ENCODE measurements at places on chromosomes 7 and 10.

DNA sequence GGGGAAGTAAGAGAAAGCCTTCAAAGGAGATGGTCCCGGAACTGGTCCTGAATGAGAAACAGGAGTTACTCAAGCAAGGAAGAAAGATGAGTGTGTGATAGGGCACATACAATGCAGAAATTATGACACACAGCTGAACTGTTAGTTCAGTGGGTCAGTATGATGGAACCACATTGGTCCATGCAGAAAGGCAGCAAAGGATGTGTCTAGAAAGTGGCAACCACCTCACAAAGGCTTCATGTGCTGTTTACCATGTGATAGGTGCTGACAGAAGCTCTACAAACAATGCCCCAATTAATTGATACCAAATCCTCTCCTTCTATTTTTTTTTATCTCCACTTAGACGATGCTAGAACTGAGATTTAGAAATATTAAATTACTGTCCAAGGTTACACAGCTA is 258.3 kb downstream of the RELN start:
- DNase-seq = no peak

DNA sequence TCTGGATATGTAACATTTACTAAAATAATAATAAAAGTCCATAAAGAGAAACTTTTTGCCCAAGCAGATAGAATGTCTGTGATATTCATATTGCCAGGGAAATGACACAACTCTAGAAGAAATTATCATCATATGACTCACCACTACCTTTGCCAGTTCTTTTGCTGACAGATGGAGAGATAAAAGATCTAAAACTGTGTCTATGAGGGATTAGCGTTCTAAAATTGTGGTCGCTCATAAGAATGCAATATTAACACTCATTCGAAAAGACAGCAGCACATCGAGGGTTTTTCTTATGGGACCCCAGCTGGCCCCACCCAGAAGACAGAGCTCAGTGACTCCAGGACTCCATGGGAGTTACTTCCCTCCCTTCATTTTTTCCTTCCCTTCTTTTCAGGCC is 16.6 kb upstream of the LANCL2 start:
- DNase-seq = no peak

GRCh38 chr10:133183646-133184378 is 23.8 kb downstream of the KNDC1 start:
- no peak for DNase-seq

- DNase-seq = no peak
Measured at GRCh38 chr10:31147210-31147608, 115.5 kb upstream of the ZNF438 start.

DNA sequence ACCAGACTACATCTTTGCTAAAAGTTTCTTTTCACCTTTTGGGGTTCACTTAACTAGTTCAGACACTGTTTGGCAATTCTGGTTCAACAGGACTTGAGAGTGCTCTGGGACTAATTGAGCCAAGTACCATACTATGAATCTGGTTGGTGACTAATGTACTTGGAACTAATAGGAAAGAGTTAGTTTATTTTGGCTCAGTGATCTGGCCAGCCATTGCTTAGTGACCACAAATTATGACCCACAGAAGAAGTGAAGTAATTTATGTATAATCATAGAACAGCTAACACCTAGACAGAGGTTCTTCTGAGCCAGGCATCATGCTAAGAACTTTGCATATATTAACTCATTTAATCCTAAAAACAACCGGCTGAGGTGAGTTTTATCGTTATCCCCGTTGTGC is 126.5 kb upstream of the JCAD start:
- no peak for DNase-seq

DNA sequence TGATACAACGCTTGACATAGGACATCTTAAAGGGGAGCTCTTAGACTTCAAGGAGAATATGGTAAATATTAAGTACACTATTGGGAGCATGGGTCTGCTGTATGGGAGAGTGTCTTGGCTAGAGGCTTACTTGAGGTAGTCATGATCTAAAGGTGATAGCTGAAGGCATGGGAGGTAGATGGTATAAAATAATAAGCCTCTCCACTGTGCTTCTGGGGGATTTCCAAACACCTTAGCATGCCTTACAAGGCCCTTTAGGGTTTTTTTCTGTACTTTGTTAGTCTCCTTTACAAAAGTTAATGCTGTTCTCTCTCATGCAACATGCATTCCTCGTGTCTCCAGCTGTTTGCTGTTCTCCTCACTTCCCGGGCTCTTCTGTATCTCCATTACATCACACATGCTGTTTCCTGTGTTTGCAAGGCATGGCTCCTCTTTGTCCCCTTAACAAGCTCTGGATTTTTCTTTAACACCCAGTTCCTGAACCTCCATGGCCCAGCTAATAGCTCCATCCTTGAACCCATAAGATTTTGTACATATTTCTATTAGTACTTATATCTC is 449.7 kb downstream of the AUTS2 start:
- DNase-seq = no peak

DNA sequence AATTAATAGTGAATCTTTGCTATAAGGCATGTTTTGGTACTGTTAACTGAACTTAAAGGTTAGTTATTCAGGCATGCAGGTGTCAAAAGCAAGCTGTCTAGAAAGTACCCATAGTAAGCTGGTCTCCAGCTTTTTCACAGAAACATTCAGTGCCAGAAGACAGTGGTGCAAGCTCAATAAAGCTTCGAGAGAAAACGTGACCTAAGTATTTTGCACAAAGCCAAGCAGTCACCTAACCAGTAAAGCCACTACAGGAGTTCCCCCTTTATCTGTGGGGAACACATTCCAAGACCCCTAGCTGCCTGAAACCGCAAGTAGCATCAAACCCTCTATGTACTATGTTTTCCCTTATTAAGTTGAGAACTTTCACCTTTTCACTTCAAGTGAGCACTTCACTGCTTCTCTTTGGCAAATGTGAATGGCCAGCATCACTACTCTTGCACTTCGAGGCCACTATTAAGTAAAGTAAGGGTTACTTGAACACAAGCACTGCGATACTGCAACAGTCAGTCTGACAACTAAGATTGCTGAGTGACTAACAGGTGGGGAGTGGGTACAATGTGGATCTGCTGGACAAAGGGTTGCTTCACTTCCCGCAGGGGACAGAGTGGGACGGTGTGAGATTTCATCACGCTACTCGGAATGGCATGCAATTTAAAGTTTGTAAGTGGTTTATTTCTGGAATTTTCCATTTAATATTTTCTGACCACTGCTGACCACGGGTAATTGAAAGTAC is 253.8 kb upstream of the YAE1 start:
- no peak for DNase-seq

- DNase-seq = no peak
Measured at GRCh38 chr10:10644676-10645385, 372.8 kb upstream of the CELF2 start.

DNA sequence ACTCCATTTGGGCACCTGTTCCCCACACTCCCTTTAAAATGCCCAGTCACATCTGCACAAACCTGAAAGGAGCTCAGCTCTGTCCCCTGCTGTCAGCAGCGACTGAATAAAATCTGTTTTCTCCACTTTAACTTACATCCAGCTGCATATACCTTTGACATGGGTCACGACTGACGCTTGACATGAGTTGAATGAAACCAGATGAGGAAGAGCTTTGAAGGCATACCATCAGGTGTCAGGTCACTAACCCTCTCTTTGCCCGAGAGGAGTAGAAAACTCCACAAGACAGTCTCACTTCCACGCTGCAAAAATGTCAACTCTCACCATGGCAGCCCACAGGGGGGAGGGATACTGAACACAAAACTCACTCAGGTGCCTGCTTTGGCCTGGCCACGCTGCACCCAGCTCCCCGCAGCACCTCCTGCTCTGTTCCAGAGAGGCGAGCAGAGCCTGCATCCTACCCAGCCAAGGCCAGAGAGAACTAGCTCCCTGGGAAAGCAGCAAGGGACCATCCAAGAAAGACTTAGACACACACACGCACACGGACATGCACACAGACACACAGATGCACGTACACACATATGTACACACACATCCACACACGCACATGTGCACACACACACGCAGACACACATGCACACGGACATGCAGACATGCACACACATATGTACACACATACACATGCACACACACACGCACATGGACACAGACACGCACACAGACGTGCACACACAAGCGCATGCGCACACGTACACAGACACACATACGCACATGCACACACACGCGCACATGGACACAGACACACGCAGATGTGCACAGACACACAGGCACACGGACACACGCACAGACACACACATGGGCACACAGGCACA is 191.0 kb downstream of the MAD1L1 start:
- DNase-seq = no peak

DNA sequence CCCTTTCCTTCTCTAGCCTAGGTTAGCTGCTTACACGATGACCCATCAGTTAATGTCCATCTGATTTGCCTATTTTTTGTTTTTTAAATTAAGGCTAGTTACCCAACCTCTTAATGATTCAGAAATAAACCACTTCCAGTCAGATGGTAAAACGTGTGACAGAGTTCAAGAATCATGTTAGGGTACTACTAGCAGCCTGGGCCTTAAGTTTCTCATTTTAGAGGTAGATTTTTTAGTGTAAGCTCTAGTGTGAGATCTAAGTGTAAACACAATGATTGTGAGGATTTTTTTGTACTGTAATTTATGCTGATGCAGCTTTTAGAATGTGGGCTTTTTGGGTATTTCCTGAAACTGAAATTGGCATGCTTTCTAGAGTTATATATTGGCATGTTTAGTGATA is 130.0 kb downstream of the CDK14 start:
- no peak for DNase-seq

- no peak for DNase-seq
Measured at GRCh38 chr10:25501912-25502311, 327.1 kb downstream of the GPR158 start.
